ENCODE measurements at places on chromosomes 4 and X. TPM values are rescaled to one million over a fixed set of nuclear protein-coding genes. Genes with fewer than 3 reads are reported as not detected.

The ARHGAP36 gene
- not detected for total RNA-seq

The CCDC158 gene
- total RNA-seq, result 2.0 TPM

The MGARP gene
- 3.3 TPM for total RNA-seq

The SFRP2 gene
- total RNA-seq, result 0.54 TPM

The RS1 gene
- total RNA-seq, result not detected

The SHISA3 gene
- total RNA-seq, result 9.2 TPM
